ENCODE measurements at places on chromosomes 3 and 15. TPM values are rescaled to one million over a fixed set of nuclear protein-coding genes. Genes with fewer than 3 reads are reported as not detected.

DNA sequence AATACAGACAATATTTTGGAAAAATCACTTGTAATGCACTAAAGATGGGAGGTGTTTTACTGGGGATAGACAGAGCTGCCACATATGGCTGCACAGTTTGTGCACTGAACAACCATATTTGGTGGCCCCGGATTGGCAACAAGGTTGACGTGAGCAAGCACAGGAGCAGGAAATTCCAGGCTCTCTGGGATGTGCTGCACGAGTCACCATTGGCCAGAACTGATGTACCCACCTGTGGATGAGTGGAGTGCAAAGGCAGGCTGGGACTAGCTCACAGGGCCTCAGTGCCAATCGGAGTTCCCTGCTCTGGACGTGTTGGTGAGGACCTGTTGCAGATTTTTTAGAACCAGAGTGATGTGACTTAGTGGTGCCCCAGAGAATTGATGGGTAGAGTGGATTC lies 42.0 kb upstream of the SCAANT1 start:
- peaks cover 12% of the 10 kb centered on the region for H3K4me1 ChIP-seq
- no peaks in the 10 kb centered on the region for H3K27me3 ChIP-seq
- H3K36me3 ChIP-seq = no peaks in the 10 kb centered on the region
- DNase-seq = no peak
- H3K4me3 ChIP-seq = no peak overlapping the region
- H3K27ac ChIP-seq = no peak overlapping the region

DNA sequence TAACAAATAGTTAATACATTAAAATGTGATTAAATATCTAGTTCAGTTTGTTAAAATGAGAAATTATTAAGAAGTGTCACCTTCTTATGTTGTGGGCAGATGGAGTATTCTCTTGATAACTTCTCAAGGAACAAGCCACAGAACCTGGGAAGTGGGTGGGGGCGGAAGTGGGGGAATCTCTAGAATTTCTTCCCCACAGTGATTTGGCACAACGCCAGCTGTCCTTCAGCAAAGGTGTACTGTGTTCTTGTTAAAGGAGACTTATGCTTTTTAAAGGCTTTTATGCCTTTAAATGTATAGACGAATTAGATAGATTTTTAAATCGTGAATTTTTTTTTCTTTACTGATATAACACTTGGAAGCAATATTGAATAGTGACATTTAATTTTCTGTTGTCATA lies 42.4 kb downstream of the SEC22A start:
- no peak overlapping the region for H3K27ac ChIP-seq
- no peaks in the 10 kb centered on the region for H3K27me3 ChIP-seq
- H3K4me1 ChIP-seq = no peaks in the 10 kb centered on the region
- DNase-seq = peak; percentile 26
- no peak overlapping the region for H3K4me3 ChIP-seq
- H3K36me3 ChIP-seq = peaks cover 2% of the 10 kb centered on the region

- no peak overlapping the region for H3K27ac ChIP-seq
- no peaks in the 10 kb centered on the region for H3K36me3 ChIP-seq
- H3K4me1 ChIP-seq = peaks cover 2% of the 10 kb centered on the region
- H3K27me3 ChIP-seq = no peaks in the 10 kb centered on the region
- no peak overlapping the region for H3K4me3 ChIP-seq
Measured at GRCh38 chr3:57803647-57804081, 47.6 kb downstream of the SLMAP start.

GRCh38 chr3:27535809-27536392 lies 51.7 kb upstream of the SLC4A7 start:
- no peak for DNase-seq
- no peaks in the 10 kb centered on the region for H3K36me3 ChIP-seq
- H3K4me1 ChIP-seq = no peaks in the 10 kb centered on the region
- H3K27ac ChIP-seq = no peak overlapping the region
- H3K27me3 ChIP-seq = no peaks in the 10 kb centered on the region
- no peak overlapping the region for H3K4me3 ChIP-seq

TGM4 gene
- total RNA-seq = not detected

ST6GAL1 gene
- 236 TPM for total RNA-seq

SLC12A8 gene
- 29.1 TPM for total RNA-seq

DNA sequence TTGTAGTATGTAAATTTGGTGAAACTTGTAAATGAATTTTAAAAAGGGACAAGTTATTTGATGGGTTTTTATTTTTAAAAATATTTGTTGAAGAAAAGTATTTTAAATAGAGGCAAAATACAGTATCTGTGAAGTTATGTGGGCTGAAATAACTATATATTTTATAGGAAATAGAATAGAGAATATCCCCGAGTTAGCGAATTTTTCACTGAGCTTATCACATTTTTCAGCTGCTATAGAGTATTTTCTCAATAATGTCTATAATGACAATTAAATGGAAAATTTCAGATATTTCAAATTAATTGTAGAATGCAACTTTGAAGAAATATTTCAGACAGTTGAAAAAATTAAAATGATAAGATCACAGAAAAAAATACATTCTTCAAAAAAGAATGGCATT lies 166.4 kb upstream of the TP63 start:
- no peaks in the 10 kb centered on the region for H3K36me3 ChIP-seq
- H3K4me1 ChIP-seq = no peaks in the 10 kb centered on the region
- no peak overlapping the region for H3K27ac ChIP-seq
- H3K4me3 ChIP-seq = no peak overlapping the region
- DNase-seq = no peak

GRCh38 chr3:119636249-119636648 lies 24.1 kb downstream of the POPDC2 start:
- DNase-seq = no peak
- peaks cover 10% of the 10 kb centered on the region for H3K4me1 ChIP-seq
- H3K27me3 ChIP-seq = no peaks in the 10 kb centered on the region
- no peaks in the 10 kb centered on the region for H3K36me3 ChIP-seq

C3orf22 gene
- total RNA-seq = not detected

- H3K4me3 ChIP-seq = no peak overlapping the region
- H3K27me3 ChIP-seq = no peaks in the 10 kb centered on the region
- DNase-seq = no peak
- no peaks in the 10 kb centered on the region for H3K4me1 ChIP-seq
Measured at GRCh38 chr3:128895843-128896697, 16.6 kb downstream of the ACAD9 start.

GRCh38 chr3:29567501-29567900 lies 286.6 kb downstream of the RBMS3 start:
- H3K4me3 ChIP-seq = no peak overlapping the region
- H3K36me3 ChIP-seq = no peaks in the 10 kb centered on the region
- H3K27me3 ChIP-seq = no peaks in the 10 kb centered on the region
- no peak overlapping the region for H3K27ac ChIP-seq

PPCDC gene
- 16.3 TPM for total RNA-seq

DNA sequence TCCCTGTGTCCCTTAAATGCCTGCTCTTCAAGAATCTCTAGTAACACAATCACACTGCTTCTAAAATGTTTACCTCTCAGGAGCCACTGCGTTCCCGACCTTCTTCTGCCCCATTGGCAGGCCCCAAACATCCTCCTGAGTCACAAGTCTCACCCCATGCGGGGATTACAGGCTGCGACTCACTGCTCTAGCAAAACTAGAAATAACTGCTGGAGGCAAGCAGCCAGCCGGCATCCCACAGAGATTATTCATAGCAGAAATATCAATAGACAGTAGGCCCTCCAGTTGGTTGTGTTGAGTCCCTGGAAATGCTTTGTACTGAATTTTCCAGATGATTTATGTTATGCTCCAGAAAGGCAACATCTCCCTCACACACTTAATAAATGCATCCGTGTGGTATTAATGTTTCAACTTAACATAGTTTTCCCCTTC lies 64.8 kb downstream of the RFTN1 start:
- no peaks in the 10 kb centered on the region for H3K27me3 ChIP-seq
- H3K4me1 ChIP-seq = peaks cover 2% of the 10 kb centered on the region
- H3K4me3 ChIP-seq = no peak overlapping the region
- H3K27ac ChIP-seq = no peak overlapping the region
- H3K36me3 ChIP-seq = no peaks in the 10 kb centered on the region
- DNase-seq = peak; percentile 63

GPR15 gene
- total RNA-seq = not detected

DNA sequence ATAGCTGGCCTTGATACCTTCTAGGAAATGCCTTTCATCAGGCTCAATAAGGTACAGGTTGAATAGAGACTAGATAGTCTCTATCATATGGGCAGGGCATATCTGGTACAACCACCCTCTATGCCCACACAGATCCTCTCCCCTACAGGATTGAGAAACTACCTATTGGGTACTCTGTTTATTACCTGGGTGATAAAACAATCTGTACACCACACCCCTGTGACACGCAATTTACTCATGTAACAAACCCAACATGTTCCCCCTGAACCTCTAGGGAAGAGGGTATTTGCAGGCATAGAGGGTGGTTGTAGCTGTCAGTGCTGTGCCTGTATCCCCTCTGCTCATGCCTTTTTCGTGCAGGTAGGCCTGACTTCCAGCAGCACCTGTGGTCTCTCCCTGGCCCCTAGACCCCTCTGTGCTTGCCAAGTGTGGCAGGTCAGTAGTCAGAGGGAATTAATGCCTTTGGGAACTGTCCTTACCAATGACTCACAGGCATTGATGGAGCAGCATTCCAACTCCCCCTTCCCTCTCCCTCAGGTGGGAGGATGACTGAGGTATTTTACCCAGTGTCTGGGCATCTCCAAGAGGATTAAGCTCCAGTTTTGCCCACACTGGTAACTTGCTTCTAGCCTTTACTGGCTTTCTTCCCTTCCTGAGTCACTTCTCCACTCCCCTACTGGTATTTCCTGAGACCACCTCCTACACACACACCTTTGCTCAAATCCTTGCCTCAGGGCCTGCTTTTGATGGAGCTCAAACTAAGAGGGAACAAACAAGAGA lies 18.3 kb downstream of the CLSTN2 start:
- H3K27ac ChIP-seq = no peak overlapping the region
- no peak overlapping the region for H3K4me3 ChIP-seq
- no peak for DNase-seq
- H3K4me1 ChIP-seq = no peaks in the 10 kb centered on the region

- no peak overlapping the region for H3K4me3 ChIP-seq
- no peak overlapping the region for H3K27ac ChIP-seq
- no peaks in the 10 kb centered on the region for H3K4me1 ChIP-seq
- DNase-seq = no peak
- no peaks in the 10 kb centered on the region for H3K36me3 ChIP-seq
Measured at GRCh38 chr3:151351648-151352047, 22.3 kb upstream of the P2RY13 start.

- H3K4me3 ChIP-seq = no peak overlapping the region
- no peaks in the 10 kb centered on the region for H3K27me3 ChIP-seq
- peaks cover 2% of the 10 kb centered on the region for H3K36me3 ChIP-seq
Measured at GRCh38 chr15:57550640-57551039, 41.1 kb upstream of the MYZAP start.

GRCh38 chr15:84647726-84648125 lies 6.4 kb downstream of the WDR73 start:
- no peak for DNase-seq
- no peak overlapping the region for H3K4me3 ChIP-seq
- no peaks in the 10 kb centered on the region for H3K4me1 ChIP-seq
- no peaks in the 10 kb centered on the region for H3K27me3 ChIP-seq
- H3K36me3 ChIP-seq = peaks cover 63% of the 10 kb centered on the region

GRCh38 chr15:45087513-45087912 lies 26.5 kb downstream of the DUOX2 start:
- H3K27me3 ChIP-seq = no peaks in the 10 kb centered on the region
- DNase-seq = no peak
- no peak overlapping the region for H3K4me3 ChIP-seq
- no peaks in the 10 kb centered on the region for H3K4me1 ChIP-seq

Measured in kidney (tissue), 22 donors.